ENCODE measurements at places on chromosomes 7 and 10.
A peak's percentile ranks its signal among the peaks of the same experiment; 100 is the strongest.

DNA sequence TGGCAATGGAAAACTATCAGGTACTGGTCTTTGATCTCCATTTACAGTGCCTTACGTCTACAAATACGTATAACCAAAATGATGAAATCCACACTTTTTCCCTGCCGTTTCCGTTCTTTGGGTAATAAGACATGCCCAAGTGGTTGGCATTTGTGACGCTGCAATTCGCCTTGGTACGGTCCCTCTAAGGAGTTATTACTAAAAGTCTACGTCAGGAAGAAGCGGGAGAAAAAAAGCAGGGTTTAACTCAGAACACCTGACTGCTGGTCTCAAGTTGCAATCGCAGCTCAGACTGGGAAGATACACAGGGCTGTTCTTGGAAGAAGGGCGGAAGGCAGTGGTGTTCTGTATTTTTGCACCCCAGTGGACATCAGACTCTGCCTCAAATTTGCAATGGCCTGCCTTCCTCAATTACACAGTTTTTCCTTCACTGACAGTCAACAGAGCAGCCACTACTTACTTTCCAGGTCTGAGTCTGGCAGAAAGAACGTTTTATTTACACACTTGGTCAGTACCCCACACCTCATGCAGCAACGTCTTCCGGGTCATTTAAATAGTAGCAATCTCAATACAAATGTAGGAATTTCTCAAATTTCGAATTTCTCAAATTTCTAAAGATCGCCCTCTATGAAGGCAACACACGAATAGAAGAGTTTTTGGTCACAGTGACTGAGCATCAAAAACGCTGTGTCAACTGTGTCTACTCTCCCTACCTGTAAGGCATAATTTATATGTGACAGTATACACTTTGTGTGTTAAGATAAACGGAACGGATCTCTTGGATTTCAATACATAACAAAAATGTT, 2.1 kb downstream of the BAIAP2L1 start:
- DNase-seq = no peak

DNA sequence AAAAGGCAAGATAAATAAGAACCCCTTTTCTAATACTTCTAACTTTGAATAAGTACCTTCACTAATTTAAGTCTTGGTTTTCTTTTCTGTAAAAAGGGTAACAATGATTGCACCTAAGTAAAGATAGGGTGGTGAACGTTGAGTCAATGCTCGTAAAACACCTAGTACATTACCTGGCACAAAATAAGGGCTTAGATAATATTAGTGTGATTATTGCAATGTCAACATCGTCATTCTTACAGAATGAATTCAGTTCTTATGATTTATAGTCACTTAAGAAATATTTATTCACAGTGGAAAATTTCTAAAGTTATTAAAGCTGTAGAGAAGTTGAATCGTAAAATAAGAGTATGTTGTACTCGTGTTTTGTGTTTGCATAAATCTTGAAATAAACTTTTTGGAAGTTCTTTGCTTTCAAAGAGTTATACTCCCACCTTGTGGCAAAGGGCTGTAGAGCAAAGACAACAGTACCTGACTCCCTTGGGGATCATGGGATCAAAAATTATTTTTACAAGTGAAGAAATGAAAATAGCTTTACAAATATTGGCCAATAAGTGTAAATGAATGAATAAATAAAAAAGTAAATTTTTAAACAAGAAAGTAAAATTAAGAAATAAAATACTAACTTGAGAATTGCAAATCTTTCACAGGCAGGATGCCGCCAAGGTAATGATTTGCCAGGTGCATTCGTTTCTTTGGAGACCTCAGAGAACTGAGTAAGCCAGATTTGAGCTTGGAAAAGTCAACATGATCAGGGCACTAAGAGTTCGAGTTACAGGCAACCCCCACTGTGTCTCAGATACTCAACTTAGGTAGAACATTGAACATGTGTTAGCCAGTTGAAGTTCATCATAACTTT, 285.8 kb upstream of the CACNA2D1 start:
- DNase-seq = peak; percentile 7

- no peak for DNase-seq
These were observed 334.4 kb upstream of the CACNA2D1 start for GRCh38 chr7:82778021-82778420.

DNA sequence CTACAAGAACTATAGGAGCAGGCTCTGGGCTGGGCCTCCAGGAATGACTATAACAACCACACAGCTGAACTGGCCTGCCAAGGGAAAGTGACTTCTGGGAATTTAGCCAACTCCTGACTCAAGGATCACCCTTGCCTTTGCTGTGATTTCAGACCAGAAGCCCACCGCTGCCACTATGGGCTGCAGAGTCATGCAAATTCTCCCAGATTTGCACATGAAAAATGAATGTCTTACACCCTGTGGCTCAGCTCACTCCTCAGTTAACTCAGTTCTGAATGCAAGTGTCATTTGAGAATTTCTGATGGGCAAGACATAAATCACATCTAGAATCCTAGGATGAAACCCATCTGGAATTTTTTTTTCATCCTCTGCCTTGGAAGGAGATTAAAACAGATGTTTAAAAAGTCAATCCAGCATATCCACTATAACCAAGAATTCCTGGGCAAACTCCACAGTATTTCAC, 186.5 kb upstream of the BET1 start:
- DNase-seq = peak; percentile 43

DNA sequence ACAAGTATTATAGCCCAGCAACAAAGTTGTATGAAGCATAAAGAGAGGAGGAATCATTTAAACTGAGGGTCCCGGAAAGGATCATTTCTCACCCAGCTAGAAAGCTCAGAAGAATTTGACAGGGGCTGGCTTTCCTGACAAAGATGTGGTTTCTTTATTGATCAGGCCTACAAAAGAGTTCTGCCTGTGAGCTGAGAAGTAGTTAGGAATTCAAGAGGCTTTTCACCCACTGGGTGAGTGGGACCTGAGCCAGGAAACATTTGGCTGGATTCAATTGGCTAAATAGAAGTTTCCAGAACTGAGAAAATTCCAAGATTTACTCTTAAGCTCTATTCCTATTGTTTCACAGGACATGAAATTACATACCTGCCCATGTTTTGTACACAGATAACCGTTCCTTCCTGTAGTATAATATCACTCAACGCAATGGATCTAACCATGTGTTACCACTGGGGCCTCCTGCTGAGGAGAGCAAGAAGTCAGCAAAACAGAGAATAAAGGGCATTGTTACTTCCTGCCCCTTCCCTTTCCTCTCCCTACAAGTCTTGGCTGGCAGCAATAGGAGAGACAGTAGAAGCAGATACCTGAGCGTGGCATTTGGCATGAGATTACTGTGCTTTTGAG, 53.9 kb upstream of the PAPSS2 start:
- DNase-seq = no peak

DNA sequence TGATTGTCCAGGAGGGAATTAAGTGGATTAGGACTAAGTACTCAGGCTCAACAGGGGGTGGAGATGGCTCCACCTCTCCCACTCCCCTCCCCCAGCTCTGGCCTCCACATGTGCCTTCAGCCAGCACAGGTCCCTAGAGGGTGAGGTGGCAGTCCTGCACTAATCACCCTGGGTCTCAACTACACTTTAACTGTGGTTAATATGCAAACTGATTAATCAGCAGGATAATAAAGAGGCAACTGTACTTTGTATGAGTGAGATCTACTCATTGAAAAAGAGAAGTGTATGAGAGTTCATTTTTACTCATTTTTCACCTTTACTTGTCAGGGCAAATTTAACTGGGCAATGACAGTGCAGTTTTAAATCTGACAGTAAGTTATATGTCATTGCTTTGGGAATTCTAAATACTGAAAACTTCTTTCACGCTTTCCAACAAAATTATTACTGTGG, 223.8 kb upstream of the CCDC6 start:
- DNase-seq = no peak

GRCh38 chr10:46233181-46233580, 53.6 kb upstream of the ANTXRL start:
- DNase-seq = no peak

DNA sequence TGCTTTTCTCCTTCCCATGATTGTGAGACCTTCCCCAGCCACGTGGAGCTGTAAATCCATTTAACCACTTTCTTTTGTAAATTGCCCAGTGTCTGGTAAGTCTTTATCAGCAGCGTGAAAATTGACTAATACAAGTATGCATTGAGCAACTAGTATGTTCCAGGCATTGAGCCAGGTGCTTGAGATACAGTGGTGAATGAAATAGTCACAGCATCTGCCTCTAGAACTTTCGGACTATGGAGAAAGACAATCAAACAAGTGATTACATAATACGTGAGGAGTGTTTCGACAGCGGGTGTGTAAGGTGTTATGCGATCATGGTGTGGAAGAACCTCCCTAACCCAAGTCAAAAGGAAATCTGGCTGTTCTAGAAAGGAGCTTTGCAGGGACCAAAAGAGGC, 21.6 kb upstream of the NUP205 start:
- no peak for DNase-seq

- peak; percentile 64 for DNase-seq
These were observed 177.9 kb downstream of the RPS24 start for GRCh38 chr10:78211561-78212051.

DNA sequence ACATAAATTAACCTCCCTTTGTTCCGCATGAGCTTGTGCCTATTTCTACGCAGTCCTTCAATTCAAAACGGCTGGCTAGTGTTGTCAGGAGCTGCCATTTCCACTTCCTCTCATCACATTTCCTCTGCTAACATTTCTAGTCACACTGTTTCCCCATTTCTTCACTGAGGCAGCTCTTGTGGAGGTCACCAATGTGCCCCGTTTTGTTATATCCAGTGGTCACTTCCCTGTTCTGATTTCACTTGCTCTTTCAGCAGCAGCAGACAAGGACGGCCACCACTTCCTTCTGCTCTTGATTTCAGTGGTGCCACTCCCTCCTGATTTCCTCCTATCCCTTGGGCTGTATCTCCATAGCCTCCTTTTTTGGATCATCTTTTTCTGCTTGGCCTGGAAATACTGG, 64.8 kb upstream of the SEC61G start:
- DNase-seq = no peak

- no peak for DNase-seq
These were observed 1186.5 kb upstream of the AUTS2 start for GRCh38 chr7:68411742-68412141.

DNA sequence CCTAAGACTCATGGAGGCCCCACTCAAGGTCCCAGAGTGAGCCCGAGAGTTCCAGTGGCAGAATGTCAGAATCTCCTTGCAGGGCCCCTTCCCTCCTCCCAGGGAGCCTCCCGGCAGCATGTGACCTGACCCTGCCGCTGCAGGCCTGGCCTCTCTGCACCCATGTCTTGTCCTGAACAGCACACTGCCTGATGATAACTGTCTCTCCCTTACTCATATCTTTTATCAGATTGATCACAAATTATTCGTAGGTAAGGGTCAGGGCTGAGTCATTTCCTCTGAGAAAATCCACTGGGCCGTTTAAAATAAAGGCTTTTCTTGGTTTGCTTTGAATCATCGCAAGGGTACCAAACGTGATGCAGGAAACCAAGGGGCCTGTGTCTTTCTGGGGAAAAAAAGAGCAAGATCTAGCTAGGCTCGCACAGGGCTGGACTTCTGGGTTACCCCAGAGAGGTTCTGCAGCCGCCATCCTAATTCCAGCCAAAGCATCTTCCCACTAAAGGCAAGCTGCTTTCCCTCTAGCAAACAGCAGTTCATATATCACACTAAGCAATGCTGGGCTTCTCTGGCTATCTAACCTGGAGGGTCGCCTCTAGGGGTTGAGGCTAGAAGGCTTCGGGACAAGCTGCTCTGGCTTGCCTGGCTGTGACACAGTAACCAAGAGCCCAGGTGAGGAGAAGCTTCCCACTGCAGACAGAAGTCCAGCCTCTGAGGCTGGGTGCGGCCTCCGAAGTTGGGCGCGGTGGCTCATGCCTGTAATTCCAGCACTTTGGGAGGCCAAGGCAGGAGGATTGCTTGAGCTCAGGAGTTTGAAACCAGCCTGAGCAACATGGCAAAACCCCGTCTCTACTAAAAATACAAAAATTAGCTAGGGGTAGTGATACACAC, 104.9 kb downstream of the SPDYE5 start:
- DNase-seq = peak; percentile 46

GRCh38 chr7:139023076-139023475, 12.8 kb downstream of the ZC3HAV1L start:
- DNase-seq = no peak

- DNase-seq = peak; percentile 36
These were observed at the start of gene INMT for GRCh38 chr7:30751696-30752273. TSS of gene INMT (plus strand) at chr7:30752135. CDS start at chr7:30752151, 16 bp downstream.

GRCh38 chr7:20562461-20562860, 53.0 kb upstream of the ABCB5 start:
- no peak for DNase-seq

GRCh38 chr10:506451-507354, 182.8 kb downstream of the DIP2C start:
- no peak for DNase-seq

DNA sequence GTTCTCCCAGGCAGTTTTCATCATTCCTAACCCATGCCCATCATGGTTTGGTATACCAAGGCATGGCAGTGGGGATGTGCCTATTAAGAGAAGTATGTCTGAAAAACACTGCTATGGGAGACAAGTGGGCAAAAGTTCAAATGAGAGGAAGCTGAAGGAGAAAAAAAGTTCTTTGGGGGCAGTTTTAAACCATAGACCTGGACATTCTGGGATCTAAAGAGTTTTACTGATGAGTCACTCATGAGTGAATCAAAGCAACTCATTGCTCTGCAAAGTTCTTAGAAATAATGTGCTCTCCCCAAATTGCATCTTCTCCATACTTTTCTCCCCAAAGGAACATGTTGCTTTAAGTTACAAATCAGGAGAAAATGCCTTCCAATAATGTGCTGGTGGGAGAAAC, 256.9 kb upstream of the MTPN start:
- DNase-seq = no peak

GRCh38 chr10:112858986-112859651, 90.9 kb upstream of the TCF7L2 start:
- no peak for DNase-seq

DNA sequence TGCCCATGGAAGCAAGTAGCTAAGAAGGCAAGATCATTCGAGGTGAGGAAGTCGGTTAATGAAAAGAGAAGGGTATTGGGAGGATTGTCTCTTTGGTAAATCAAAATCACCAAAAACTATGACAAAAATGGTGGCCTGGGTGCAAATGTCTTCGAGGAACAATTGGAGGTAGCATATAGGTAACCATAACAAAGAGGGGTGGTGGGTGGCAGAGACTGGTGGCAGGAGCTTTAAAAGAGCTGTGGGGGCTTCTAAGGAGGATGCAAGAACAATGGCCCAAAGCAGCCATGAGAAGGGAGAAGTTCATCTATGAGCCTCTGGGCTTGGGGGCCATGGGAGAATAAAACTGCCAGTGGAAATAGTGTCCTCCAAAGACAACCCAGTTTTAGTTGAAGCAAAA, 172.2 kb upstream of the PDE1C start:
- no peak for DNase-seq

- no peak for DNase-seq
These were observed 26.9 kb downstream of the ADCY1 start for GRCh38 chr7:45601094-45601493.

- DNase-seq = peak; percentile 81
These were observed 814 bp downstream of the RUFY2 start for GRCh38 chr10:68406111-68406814.

DNA sequence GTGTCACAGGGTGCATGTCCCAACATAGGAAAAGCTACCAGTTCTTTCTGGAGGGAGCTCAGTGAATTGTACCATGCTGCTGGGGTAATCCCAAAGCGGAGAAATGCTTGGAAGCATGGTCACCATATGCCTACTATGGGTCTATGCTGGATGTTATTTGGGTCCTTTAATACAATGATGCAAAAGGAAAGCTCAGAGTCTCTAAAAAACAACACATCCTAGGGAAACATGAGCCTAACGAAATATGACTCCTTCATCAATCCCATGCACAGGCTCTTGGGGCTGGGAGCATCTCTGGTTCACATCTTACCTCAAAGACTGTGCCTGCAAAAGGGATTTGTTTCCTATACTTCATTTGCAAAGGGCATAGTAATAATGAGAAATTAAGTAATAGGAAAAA, 65.2 kb downstream of the CUBN start:
- DNase-seq = no peak
